NCI-H1105 (cell line): ENCODE measurements at places on chromosomes 11 and 22.
A peak's percentile ranks its signal among the peaks of the same experiment; 100 is the strongest.

DNA sequence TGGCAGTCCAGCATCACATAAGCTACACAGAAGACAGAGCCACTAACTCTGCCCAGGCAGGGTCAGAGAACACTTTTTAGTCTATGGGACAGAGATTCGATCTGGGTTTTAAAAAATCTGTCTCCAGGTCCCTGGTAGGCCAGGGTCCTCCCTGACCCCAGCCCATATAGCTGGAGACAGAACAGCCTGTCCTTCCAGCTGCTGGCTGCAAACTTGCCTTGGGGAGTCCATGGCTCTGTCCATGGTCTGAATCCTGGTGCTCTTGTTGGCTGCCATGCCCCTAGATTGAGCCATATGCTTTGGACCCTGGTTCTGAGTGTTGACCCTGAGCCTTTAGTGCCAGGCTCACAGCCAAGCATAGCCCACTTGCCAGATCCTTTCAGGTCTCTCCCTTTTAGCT lies 13.3 kb upstream of the LIPT2 start:
- DNase-seq, result no peak

- no peak for DNase-seq
These were observed 34.3 kb downstream of the ETS1 start for GRCh38 chr11:128552783-128553661.

DNA sequence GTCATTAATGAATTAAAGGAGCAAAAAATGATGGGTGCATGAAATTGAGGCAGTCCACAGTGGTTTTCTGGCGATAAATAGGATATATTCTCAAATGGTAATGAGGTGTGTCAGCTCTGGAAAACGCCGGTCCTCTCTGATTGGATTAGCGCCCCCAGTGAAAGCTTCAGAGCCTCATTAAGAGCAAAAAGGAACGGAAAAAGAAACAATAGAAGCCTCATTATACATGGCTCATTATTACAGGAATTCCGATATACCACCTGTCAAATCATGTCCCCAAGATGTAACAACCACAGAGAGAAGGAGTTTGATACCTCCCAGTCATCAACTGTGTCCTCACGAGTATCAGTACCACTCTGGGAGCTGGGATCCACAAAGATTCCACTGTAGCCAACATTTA lies 175.7 kb upstream of the PITPNB start:
- no peak for DNase-seq

GRCh38 chr11:110061296-110061695 lies 31.9 kb upstream of the ZC3H12C start:
- no peak for DNase-seq

DNA sequence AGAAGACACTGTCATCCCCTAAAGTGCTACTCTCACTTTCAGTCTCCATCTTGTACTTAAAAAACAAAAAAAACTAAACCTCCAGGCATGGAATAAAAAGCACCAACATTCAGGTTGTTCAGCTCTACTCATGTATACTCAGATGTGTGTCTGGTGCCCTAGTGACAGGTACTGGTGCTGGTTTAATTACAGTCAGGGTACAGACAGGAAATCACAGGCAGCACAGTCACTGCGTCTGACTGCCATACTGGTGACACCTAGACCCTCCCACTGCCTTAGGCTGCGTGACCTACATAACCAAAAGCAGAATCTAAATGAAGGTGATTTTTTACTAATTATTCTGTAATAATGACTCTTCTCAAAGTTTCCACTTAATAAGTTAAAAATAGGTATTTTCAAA lies at the start of gene ARHGAP32:
Gene ARHGAP32, minus strand, starts transcription at position 176 of the 400 bp plus-strand sequence. Its CDS starts 127 bp downstream, at position 49.
- DNase-seq, result no peak

DNA sequence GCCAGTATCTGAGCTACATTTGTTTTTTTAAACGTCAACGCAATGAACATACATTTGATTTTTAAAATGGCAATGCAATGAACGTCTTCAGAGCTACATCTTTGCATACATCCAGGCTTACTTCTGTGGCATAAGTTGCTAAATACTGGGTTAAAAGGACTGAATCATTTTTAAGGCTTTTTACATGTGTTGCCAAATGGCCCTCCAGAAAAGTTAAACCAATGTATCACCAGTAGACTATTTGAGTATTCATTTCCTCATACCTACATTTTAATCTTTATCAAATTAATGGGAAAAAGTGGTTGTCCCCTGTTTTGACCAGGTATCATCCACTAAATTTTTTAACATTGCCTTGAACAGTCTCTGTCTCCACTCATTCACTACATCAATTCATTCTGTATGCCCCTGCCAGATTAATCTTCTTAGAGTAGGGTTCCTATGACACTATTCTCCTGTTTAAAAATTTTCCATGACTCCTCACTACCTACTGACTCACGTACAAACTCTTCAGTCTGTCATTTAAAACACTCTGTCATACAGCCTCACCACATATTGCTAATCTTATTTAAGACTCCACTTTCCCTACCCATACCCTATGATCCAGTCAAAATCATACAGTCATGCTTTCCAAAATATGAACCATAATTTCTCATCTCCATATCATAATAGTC lies 12.4 kb upstream of the PRRG4 start:
- no peak for DNase-seq

DNA sequence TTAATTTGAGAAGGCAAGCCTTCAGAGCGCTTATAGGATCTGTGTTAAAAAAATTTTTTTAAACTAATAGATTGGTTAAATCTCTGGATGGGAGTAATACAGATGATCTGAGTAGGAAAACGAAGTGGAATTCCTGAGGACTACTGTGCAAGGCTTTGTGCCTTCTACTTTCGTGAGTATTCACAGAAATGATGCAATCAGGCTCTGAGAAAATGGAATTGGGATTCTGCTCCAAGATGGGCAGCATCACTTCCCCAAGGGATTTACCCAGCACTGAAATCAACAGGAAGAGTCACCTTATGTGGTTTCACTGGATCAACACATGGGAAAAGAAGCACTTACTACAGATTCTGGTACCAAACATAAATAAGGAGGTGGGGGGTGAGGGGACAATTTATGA lies 12.5 kb downstream of the KMT5B start:
- no peak for DNase-seq

GRCh38 chr11:14075118-14076078 lies 112.9 kb downstream of the SPON1 start:
- DNase-seq, result no peak

- no peak for DNase-seq
These were observed 39.8 kb upstream of the MTNR1B start for GRCh38 chr11:92929653-92930052.

DNA sequence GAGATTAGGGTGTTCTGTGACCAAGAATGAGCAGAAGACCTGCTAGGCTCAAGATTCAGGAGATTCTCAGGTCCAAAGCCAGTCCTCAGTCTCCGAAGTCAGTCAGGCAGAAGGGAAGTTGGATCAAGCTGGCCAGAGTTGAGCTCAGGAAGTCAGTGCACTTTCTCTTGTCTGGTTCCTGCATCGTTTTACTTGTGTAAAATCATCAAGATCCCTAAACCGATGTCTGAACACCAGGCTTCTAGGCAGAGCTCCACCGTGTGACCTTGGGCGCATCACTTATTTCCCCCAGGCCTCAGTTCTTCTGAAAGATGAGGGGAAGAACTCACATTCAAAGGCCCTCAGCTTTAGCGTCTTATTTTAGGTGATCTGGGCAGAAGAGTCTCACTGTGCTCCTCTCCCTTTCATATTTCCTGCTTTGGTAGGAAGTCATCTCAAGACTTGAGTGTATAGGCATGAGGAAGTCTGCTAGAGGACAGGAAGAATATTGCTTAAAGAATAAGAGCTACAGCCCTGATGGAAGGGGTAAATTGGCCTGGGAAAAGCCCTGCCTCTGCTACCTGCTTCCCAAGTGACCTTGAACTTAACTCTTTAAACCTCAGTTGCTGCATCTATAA lies 20.2 kb downstream of the NF2 start:
- no peak for DNase-seq

- DNase-seq, result no peak
These were observed 15.4 kb downstream of the LRP5 start for GRCh38 chr11:68327586-68328370.

GRCh38 chr11:3006505-3007260 lies 14.6 kb upstream of the NAP1L4 start:
- no peak for DNase-seq

- DNase-seq, result no peak
These were observed 67.6 kb upstream of the CYP2D6 start for GRCh38 chr22:42198226-42198625.

DNA sequence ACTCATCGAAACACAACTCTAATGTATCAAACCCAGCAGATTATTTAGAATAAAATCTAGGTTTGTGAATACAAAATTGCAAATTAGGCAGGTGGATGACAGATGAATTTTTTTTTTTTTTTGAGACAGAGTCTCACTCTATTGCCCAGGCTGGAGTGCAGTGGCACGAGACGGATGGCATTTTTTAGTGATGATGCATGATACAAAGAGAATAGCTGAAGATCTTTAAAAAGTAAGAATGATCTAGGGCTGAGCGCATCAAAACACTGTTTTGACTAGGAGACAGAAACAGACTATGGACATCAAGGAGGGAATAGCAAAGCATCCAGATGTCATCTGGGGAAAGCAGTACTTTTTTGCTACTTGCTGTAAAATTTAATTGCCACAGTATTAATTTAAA lies 63.8 kb downstream of the IMMP1L start:
- DNase-seq, result no peak

DNA sequence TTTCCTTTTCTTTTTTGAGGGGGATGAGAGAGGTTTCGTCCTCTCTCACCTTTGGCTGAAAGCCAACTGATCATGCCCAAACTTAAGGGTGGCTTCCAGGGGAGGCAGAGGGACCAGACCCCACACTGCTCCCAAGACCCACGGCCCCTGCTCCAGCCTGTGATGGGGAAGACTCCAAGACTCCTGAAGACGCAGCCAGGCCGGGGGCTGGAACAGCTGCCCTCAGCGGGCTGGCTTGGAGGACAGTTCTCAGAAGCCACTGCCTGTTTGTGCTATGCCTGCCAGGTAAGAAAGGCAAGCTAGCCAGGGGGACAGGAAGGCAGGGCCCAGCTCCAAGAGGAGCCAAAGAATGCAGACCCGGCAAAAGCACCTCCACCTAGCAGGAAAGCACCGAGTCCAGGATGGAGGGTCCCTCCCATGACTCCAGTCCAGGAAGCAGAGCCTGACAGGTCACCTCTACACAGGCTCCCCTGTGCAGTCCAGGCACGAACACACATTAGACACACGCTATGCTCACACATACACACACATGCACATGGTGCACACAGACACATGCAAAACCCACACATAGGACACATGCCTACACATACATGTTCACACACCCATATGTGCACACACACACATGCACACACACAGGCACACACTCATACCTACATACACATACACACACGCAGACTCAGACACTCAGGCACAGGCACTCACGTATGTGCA lies 31.3 kb downstream of the GNB1L start:
- DNase-seq, result no peak

DNA sequence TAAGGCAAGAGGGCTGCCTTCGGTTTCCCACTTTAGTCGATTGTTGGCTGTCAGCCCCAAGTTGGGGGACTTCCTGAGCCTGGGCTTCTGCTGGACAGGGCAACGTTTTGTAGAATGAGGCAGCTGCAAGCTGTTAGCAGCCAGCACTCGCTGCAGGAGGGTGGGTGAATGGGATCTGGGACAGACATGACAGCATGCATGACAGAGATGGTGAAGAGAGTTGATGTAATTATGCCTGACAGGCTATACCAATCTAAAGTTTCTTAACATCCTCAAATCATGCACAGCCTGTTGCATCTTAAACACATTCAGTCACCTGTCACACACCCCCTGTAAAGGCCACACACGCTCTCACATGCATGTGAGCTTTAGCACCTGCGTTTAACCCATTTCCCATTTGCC lies 49.2 kb downstream of the CWC15 start:
- no peak for DNase-seq

DNA sequence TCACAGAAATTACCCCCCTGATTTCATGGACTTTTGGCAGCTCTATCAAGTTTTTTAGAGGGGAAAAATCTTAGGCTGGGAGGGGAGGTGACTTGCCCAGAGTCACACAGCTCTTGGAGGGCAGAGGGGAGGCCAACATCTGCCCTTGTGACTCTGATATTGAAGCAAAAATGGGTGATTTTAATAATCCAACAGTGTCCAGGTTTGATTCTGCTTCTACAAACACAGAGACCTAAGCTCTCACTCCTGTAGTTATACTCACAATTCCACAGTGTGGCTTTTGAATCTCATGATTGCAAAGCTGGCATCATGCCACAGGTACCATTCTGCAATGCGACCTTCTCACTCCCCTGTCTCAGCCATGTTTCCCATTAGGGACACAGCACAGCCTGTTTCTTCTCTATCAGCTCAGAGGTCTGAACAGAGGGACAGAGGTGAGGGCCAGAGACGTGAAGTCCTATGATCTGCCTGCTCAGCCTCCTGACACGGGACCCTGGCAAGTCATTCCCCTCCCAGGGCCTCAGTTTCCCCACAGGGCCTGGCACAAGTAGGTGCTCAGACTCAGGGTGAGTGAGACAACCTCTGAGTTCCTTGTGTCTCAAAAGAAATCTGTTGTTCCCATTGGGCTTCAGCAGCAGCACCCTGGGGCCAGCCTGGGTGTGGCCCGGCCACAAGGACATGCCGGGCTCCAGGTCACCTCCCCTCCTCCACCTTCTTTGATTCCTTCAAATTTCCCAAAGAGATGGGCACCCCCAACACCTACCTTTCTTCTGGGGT lies 766 bp downstream of the APOL2 start:
- peak; percentile 45 for DNase-seq

DNA sequence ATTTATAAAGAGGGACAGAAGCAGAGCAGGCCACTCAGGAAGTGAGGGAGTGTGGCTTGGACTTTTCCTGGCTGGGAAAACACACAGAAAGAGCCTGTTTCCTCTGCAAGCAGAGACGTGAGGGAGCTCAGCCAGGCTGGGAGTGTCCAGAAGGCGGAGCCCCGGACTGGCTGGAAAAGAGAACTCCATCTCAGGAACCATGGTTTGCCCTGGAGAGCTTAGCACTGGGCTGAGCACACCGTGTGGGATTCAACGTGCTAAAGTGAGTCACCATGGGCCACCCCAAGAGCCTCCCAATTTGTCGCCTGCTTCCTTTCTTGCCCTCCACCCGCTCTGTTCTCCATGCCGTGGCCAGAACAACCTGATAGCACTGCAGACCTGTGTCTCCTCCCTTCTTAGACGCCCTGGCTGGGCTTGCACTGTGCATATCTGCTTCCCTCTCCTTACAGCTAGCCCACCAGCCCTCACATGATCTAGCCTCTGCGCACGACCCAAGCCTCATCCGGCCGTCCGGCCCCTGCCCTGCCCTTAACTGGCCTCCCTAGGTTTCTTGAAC lies 51.8 kb downstream of the GALNT18 start:
- DNase-seq, result no peak

DNA sequence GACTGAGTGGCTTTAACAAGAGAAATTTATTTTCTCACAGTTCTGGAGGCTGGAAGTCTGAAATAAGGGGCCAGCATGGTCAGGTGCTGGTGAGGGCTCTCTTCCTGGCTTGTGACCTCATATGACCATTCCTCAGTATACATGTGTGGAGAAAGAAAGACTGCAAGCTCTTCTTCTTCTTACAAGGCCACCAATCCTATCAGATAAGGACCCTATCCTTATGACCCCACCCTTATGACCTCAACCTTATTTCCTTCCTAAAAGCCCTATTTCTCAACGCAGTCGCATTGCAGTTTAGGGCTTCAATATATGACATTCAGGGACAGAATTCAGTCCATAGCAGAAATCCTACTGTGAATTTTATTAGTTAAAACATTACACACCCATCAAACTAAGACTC lies 124.4 kb upstream of the RAG2 start:
- no peak for DNase-seq
